SK-N-MC (cell line): ENCODE measurements at places on chromosomes 12 and 14.
A peak's percentile ranks its signal among the peaks of the same experiment; 100 is the strongest.

DNA sequence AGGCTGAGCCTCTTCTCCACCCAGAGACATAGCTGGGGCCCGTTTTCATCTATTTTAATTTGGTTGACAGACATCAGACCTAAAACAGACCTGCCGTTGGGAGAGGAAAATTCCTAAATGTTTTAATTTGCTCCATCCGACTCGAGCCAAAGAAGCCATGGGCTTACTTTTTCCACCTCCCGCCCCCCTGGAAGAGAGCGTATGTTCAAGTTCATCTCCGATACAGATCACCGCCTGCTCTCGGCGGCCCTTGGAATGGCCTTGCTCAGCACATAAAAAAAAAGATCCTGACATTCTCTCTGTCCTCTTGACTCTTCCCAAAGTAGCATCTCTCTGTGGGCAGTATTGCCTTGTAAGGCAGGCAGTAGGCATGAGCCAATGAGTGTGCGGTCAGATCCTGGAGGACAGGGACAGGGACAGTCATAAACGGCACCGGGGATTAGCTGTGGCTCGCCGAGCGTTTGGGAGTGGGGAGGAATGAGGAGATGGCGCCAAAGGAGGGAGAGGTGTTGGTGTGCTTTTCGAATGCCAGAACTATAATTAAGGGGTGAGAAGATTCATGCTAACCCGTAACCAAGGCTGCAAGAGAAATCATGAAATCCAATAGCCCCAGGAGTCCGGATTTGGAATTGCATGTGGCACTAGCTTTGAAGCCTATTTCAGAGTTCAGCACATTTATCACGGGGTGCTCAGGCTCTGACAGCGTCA is 47.9 kb upstream of the MEG3 start:
- no peak for DNase-seq

GRCh38 chr12:79238246-79238645 is 373.7 kb downstream of the SYT1 start:
- DNase-seq: no peak

DNA sequence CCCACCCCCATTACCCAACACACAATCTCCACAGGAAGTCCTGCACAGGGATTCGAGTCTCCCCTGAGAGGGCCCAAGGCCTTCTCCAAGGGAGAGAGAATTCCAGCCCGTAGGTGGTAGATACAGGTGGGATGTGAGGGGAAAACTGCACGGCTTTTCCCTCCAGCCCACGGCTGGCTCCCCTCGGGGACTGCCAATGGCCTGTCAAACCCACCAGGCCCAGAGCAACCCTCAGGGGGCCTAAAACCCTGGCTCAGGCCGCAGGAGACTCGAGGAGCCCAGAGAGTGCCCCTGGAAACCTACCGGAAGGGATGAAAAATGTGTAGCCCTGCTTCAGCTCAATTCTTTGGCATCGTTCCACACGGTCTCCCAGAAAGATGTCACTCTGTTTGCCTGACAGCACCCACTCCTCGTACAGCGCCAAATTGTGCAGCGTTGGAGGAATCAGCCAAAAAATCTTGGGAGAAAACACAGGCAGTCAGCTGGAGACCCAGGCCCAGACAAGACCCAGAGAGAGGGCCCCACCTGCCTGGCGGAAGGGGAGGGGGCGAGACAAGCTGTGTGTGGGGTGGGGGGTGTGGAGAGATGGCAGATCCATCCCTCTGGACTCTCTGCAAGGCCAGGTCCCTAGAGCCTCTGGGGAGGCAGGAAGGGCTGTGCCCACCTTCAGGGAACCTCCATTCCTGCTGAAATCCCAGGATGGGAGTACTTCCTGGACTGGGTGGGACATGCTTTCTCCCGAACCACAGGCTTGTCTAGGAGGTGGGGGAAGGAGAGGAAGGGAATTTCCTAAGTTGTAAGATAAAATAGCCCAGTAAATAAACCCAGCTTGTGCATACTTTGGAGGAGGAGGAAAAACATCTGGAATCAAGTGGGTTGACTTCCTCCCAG is 48.1 kb downstream of the KDM2B start:
- peak; percentile 22 for DNase-seq

GRCh38 chr12:82746668-82747067 is 60.0 kb downstream of the TMTC2 start:
- DNase-seq: no peak

GRCh38 chr12:128318341-128318740 is 51.4 kb downstream of the TMEM132C start:
- DNase-seq: no peak

DNA sequence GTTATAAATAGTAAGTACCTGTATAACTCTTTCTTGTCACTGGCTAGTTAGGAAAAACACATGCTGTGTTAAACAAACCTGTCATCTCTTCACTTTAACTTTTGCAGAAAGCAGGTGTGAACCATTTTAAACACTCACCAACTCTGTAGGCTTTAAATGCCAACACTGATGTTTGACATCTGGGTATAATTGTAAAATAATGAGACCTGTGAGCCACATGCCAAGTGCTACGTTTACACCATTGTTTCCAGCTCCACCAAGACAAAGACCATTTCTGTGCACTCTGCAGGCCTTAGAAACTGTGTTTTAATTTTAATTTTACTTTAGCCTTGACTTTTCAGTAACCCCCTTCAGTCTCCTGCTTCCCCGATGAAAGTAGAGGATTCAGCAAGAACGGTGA is 11.0 kb downstream of the TPH2 start:
- no peak for DNase-seq

DNA sequence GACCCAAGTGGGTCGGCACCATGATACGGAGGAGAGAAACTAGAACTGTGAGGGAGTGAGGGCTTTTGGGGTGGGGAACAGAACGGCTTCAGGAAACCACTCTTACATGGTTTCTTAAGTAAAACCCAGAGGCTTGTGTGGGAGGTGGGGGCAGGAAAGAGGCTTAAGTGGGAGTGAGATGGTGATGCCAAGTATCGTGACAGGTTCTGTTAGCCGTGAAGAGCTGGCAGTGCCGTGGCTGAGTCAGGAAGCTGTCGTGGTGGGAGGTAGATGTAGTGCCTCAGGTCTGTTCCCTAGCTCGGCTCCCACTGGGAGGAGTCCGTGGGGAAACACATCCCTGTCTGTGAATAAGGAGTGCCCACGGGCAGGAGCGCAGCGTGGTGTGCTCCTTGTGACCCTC is 185.8 kb upstream of the FKBP4 start:
- no peak for DNase-seq

GRCh38 chr12:110577864-110578693 is 5.0 kb downstream of the PPTC7 start:
- DNase-seq: no peak

GRCh38 chr12:68200854-68201253 is 24.8 kb downstream of the IL26 start:
- DNase-seq: no peak

DNA sequence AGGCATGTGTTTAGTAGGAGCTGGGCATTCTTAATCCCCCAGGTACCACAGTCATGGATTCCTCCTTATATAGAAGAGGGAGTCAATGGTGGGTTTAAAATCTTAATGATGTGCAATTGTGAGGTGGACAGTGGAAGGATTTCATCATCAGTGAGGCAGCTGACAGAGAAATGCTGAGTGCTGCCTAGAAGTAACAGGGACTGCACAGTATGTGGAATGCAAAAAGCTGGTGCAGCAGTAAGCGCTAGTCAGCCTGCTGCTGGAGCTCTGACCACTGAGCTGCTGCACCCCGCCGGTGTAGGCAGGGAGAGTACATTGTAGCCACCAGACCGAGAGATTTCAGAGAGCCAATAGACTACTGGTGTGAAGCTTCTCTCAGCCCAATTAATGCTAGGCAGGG is 80.5 kb upstream of the DACT1 start:
- no peak for DNase-seq

- no peak for DNase-seq
Measured at GRCh38 chr12:130240831-130241590, 78.7 kb downstream of the FZD10 start.

DNA sequence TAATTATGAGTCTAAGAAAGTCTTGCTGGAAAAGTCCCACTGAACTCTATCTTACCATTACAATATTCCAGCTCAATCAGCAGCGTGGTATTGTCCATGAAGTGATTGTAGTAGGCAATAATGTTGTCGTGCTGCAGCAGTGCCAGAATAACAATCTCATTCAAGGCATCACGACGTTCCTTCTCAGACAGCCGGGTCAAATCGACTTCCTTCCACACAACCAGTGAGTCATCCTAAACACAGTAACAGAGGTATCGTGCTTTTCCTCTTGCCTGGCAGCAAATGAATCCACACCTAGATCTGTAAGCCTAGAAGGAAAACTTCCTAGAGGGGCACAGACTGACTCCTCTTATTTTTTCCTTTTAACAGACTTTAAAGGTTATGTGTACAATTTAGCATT is 2.9 kb downstream of the NEK9 start:
- no peak for DNase-seq

DNA sequence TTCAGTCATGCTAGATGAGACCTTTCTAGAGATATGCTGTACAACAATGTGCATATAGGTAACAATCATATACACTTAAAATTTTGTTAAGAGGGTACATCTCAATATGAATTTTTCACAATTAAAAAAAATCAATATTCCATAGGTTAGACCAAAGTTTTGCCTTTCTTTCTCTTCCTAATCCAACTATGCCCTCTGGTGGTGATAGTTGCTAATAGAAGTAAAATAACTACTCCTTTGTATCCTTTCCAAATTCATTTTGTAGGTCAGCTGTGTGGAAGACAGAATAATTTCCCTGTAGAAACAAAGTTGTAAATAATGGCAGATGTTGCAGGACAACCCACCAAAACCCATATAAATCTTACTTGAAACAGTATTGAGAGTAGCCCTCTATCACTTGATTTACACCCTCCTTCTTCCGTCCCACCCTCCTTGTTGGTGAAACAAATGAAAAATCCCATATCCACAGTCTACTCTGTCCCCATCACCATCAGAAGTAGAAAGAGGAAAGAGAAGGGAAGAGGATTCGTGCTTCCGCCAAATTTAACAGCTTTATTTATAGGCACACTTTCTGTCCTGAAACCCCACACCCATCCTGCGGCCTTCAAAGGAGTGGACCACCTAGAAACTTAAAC is 34.2 kb upstream of the KICS2 start:
- peak; percentile 47 for DNase-seq

- DNase-seq: no peak
Measured at GRCh38 chr12:57072661-57073060, 5.9 kb downstream of the NEMP1 start.

GRCh38 chr12:72612171-72612570 is 340.0 kb downstream of the TRHDE start:
- peak; percentile 92 for DNase-seq

- no peak for DNase-seq
Measured at GRCh38 chr12:71195338-71195896, 37.6 kb upstream of the TSPAN8 start.

GRCh38 chr12:2891240-2892053 is 756 bp downstream of the TULP3 start:
- DNase-seq: no peak

- no peak for DNase-seq
Measured at GRCh38 chr12:34398366-34398705, 376.0 kb downstream of the ALG10 start.

DNA sequence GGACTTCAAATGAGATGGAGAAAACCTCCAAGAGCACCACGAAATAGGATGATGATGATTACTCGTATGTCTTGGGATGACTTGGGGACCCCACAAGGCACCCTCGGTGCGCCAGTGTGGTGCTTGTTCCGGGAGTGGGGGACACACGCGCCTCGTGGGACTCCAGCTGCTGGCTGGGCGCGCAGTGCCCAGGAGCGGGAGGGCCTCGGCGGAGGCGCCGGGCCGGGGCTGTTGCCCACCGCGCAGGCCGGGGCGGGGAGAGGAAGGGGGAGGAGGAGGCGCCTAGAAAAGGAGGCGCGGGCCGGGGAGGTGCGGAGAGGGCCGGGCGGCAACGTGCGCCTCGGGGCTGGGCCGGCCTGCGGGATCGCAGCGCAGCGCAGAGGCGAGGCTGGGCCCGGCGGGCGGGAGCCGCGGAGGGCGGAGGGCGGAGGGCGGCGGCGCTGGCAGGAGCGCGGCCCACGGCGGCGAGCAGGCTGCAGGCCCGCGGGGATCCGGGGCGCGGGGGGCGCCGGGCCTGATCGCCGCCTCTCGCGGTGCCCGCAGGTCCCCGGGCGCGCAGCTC is at the start of gene RFLNA:
Gene RFLNA (plus strand): TSS at position 314 of the 562 bp plus-strand sequence. CDS start 337 bp downstream, outside the sequence.
- no peak for DNase-seq

- no peak for DNase-seq
Measured at GRCh38 chr14:76085358-76085757, 66.4 kb upstream of the GPATCH2L start.

DNA sequence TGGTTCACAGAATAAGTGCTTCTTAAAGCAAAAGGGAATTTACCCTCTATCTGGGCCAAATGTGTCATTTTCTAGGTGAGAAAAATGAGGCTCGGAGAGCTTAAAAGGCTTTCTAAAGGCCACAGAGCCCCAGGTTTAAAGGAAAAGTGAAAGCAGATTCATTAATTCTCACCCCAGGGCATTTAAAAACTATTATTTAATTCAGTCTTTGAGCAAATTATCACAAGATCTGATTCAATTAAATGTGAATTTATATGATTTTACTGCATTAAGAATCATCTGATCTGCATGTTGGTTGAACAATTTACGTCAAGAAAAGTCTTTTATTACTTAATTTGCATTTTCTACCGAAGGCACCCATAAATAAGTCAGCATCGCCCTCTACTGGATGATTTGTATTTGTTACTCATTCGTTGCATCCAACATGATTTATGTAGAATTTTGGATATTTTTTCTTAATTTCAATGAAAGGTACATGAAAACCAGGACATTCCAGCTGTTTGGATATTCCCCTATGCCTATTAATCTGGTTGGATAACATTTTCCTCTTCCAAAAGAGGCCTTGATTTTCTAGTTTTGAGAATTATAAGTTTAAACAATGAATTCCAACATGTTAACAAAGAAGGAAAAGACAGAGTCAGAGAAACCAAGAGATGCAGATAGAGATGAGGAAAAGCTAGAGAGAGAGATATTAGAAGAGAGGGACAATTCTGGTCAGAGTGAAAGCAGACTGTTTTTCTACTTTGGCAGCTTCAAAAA is 19.1 kb upstream of the DHRS7 start:
- DNase-seq: peak; percentile 76

GRCh38 chr12:129887101-129887500 is 16.7 kb downstream of the TMEM132D start:
- DNase-seq: no peak

DNA sequence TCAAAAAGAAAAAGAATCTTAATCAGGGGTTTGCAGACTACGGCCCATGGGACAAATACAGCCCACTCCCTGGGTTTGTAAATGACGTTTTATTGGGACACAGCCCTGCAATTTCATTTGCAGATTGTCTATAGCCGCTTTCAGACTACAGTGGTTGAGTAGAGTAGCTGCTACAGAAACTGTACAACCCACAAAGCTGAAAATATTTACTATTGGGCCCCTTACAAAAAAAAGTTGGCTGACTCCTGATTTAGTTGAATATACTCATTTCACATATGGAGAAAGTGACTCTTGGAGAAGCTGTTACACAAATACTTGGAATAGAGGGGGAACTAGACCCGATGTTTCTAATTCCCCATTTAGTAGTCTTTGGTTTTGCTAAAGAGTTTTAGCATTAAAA is 162.5 kb upstream of the NOS1 start:
- DNase-seq: no peak

GRCh38 chr14:68260121-68260520 is 440.5 kb downstream of the RAD51B start:
- no peak for DNase-seq
